Stimulated activated CD4-positive, alpha-beta T cell treated with anti-CD3 and anti-CD28 coated beads, Interleukin-15, amount 100 ng/mL, for 48 hours (primary cell): ENCODE measurements at places on chromosomes 13 and 19.

DNA sequence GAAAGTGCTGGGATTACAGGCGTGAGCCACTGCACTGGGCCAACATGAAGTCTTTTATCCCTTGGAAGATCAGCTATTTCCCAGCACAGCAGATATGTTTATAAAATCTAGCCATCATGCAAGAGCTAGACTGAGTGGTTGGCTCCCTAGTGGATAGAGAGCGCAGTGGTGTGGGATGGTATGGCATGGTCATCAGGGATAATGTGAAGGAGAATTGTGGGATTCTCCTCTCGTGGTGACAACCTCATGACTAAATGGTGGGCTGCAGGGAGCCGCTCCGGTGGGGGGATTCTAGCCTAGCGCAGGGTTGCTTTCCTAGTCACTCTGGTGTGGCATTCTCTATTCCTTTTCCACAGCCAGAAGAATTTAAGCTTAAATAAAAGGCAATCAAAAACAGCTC lies 43.3 kb upstream of the GPI start:
- DNase-seq: no peak

DNA sequence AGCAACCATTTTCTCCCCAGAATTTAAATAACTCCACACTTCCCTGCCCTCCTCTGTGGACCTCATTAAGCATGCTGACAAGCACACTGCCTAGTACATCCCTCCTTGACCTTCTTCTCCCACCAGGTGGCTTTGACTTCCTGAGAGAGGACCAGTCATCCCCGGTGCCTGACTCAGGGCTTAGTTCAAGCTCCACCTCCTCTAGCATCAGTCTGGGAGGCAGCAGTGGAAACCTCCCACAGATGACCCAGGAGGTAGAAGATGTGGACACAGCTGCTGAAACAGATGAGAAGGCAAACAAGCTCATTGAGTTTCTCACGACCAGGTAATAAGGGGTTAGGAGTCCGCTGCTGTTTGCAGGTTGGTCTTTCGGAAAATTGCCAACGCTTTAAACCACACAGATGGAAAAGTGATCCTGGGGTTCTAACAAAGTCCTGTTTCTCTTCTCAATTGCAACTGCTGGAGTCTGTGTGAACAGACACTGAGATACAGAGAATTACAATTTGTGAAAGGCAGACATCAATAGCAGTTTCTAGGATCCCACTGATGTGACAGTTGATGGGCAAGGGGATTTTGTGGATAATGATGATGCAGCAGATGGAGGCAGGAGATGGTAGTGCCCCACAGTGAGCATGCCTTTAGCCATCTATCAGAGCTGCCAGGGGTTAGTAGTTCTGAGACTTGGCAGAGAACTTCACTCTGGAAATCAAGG lies 86.7 kb downstream of the ZAR1L start:
- DNase-seq: no peak

DNA sequence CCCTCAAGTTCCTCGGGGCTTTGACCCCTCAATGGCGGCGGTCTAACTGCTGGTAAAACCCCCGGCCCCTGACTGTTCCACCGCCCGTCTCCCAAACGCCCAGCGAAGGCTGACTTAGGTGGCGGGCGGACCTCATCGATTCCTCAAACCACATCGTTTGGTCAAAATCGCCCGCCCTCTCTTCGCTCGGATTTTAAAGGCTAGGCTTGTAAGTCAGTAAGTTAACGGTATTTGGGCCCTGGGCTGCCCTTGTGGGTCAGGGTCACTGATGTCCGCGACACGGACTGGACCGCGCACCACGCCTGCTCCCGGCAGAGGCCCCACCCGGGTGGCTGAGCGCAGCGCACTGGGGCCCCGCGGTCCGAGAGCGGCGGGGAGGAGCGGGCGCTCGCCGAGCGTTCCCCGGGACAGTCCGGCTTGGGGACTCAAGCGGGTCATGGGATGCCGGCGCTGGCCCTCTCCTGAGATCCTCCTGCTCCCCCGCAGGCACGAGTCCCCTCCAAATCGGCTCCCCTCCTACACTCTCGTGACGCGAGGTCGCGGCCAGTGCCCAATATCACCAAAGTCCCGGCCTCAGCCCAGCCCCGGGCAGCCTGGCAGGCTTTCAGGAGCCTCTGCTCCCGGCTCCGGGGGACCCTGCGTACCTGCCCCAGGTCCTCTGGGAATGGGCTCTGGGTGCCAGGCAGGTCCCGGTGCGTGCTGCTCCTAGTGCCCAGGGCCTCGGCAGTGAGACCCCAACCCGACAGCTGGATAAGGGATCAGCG lies 1.0 kb downstream of the FLT1 start:
- DNase-seq: no peak

DNA sequence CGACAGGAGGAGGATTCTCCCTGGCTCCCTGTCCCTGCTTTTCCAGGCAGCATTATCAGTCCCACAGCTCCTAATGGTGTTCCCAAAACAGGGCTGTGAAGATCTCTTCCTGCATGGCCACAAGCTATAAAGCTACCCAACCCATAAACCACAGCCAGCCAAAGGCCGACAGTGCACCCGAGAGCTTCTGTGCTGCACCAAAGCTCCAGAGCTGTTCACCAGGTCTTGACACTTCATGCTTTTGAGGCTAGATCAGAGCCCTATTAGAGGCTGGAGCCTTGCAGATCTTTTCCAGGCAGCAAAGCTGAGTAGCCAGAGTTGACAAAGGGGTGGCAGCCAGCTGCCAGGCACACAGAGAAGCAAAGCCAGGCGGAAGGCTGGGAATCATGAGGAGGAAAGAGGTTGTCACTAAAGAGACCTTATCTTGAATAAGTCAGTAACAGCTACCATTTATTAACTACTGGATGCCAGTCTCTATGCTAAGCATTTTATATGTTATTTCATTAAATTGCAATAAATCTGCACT lies 180.4 kb downstream of the KATNAL1 start:
- DNase-seq: no peak

DNA sequence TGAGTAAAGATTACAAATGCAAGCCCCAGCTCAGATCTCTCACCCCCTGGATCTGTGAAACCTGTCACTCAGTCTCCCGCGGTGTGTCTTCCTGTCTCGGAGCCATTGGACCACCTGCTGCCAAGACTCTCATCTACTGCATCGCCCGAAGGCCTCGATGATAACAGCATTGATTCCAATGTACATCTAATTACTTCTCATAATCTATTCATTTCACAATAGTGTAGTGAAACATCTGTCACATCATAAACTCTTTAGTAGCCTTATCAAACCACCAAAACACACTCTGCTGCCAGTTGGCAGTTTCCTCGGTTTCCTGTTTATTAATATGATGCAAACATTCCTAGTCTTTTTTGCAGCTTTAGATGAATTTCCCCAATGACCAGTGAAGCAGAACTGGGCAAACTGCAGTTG lies 220.3 kb downstream of the POU4F1 start:
- no peak for DNase-seq

DNA sequence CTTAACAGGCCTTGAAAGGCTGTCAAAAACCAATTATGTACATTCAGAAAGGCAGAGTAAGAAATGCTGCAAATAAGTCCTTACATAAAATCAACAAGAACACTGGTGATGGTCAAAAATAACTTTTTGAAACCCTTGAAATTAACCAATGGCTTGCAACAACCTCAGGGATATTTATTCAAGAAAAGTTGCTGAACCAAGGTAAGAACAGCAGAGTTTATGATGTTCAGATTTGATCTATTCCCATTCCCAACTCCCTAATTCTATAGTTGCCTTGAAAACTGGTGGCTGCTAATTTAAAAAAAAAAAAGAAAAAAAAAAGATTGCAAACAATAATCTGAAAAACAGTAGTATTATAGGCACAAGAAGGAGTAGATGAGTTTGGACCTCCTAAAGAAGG lies 109.8 kb upstream of the UFM1 start:
- no peak for DNase-seq

GRCh38 chr13:31476266-31476665 lies 263.1 kb upstream of the RXFP2 start:
- DNase-seq: no peak

DNA sequence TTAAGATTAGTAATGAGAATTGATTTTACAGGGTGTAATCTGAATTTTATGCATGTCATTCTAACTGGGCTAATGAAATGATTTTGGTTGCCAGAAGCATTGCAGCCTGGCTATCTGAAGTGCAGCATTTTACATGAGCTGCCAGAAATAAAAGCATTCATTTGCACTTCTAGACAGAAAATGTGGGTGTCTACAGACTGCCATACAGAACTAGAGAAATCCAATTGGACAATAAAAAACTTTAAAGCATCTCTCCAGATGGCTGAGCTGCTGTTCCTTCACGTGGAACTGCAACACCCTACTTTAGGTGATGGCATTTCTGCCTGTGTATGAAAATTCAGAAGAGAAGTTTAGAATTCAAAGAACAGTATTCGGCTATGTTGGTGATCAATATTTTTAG lies 450.1 kb upstream of the SLITRK1 start:
- no peak for DNase-seq

DNA sequence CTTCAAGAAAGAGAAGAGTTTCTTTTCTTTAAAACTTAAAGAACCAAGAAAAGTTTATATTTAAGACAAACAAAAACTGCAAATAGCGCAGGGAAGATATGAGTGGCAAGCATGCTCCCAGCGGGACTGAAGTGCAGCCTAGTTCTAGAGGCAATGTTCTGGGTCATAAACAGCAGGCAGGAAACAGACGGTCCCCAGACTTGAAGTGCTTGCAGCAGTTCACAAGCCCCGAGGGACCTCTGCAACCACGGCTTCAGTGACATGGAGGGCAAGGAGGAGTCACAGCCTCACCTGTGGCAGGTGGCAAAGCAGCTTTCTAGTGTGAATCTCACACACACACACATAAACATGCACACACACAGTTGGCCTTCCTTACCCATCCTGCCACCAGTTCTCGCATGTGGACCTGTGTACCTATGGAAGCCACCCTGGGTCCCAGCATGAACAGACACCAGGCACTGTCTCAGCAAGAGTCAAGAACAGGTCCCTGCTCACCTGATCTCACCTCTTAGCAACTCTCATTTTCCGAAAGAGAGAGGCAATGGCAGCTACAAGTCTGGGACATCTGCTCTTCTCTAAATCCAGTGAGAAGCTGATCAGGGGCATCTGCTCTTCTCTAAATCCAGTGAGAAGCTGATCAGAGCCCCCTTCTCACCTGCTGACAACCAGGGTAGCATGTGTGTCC lies 162.0 kb downstream of the EFNB2 start:
- DNase-seq: no peak

GRCh38 chr13:39682788-39683187 lies 27.3 kb downstream of the COG6 start:
- DNase-seq: no peak

- no peak for DNase-seq
Observed at GRCh38 chr19:14404312-14404711, 14.8 kb downstream of the DDX39A start.

GRCh38 chr13:76556627-76557026 lies 329.6 kb downstream of the KCTD12 start:
- no peak for DNase-seq

DNA sequence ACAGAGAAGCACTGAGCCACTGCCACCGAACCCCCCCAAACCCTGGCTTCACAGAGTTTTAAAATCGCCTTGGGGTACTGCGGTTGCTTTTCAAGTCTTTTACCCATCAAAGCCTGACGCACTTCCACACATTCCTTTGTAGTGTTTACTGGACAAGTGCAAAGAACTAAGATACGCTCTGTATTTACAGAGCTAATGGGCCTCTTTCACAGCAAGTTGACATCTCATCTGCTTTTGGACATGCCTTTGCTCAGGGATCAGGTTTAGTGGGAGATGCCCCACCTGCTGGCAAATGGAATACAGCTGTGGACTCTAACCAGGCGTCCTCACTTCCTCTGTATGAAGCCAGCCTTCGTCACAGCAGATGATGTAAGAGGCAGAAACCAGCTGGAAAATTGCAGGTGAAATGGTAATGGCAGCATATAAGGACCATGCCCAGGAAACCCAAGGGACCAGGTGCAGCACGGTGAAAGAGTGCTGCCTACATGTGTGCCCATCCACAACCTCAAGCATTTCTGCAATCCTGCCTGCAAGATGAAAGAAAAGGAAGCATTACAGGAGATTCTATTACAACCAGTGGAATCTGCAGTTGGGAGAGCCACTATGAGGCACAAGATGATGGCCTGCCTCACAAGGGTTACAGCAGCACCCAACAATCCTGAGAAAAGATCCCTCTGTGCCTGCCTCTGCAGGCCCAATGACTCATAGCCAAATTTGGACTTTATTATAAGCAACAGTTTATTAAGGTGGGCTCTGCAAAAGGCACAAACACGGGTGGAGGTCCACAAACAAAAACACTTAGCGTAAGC lies 34.7 kb downstream of the BRD4 start:
- DNase-seq: no peak

GRCh38 chr19:28495046-28495445 lies 717.9 kb downstream of the UQCRFS1 start:
- DNase-seq: no peak

GRCh38 chr19:32367063-32367462 lies 21.7 kb downstream of the ZNF507 start:
- no peak for DNase-seq

DNA sequence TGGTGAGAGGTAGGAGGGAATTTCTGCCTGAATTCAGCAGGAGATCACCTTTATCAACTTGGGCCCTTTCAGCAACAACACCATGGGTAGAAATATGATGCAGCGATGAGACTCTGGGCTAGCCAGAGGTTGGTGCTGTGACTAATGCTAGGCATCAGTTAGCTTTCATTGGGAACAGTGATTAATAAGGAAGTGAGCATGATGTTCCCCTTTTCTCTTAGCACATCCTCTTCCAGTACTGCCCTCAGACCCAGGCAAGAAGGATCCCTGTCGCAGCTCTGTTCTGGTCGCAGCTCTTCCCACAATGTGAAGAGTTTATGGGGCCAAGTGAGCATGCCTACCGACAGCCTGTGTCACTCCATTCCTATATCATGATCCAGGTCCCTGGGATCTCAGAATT lies 100.5 kb downstream of the FLT1 start:
- no peak for DNase-seq

DNA sequence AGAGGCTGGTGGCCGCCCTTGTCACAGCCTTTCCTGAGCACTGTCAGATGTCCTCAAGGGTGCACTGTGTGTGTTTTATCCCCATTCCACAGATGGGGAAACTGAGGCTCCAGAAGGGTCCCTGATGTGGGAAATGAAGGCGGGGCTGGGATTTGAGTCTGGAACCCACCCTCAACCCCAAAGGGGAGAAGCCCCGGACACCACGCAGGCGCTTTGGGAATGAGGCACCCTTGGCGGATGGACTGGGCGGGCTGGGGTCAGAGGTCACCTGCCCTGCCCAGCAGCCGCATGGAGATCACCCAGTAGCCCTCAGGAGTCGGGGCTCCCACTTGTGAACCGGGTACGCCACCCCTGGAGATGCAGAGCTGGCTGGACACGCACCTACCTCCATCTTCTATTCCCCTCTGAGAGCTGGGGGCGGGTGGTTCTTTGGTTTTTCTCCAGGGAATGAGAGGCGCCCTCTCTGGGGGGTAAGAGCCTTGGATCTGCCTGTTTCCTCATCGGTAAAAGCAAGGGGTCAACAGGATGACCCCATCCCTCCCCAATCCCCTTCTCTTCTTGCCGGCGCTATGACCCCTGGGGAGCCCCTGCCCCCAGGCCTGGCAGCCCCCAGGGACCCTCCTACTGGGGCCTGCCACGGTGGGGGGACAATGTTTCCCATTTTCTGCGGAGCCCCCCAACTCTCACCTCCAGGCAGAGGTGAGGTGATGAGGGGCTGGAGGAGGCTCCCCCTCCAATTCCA lies 8.3 kb upstream of the ONECUT3 start:
- DNase-seq: no peak
